ENCODE measurements at places on chromosomes 1 and 21. TPM values are rescaled to one million over a fixed set of nuclear protein-coding genes. Genes with fewer than 3 reads are reported as not detected.

- DNase-seq = no peak
Measured at GRCh38 chr21:15140321-15141019, 75.7 kb upstream of the NRIP1 start.

DNA sequence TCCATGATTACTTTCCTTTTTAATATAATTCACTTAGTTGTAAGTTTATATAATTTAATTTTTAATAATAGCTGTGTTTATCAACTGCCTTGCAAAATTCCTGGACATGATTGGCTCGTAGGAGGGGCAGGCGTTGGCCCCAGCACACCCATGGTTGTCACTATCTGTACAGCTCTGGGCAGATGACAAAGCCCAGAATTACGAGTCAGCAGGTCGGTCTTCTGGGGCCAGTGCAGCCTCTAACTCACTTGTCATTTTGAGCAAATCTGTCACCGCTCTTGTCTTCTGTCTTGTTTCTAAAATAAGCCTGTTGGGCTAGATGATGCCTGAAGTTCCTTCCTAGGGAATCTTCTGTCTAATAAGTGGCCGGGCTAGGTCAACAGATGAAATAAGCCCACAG is 21.4 kb upstream of the LRRC38 start:
- DNase-seq = no peak

GRCh38 chr1:168300626-168301025 is 19.9 kb downstream of the TBX19 start:
- no peak for DNase-seq

- no peak for DNase-seq
Measured at GRCh38 chr1:96361271-96361856, 360.2 kb upstream of the PTBP2 start.

DNA sequence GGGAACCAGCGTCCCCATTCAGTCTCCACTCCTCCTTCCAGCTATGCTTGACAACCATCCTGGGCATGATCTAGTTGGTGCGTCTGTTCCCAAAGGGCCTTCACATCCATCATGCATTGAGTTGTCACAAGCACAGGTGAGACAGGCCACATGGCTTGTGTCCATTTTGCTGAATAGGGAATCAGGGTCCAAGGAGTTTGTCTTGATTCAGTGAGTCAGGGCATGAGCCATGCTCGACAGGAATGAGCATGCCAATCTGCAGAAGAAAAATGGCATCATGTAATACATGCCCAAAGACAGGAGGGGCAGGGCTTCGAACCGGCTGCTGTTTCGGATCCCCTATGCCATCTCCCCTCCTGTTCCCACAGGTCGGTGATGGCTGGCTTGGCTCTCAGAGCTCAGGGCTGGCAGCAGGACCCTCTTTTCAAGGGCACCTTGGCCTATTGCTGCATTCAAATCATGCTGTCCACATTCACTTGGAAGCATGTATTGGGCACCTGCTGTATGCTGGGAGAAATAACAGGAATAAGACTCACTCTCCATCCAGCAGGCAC is 44.5 kb downstream of the PKP1 start:
- no peak for DNase-seq

GRCh38 chr1:94851571-94851970 is 31.4 kb downstream of the SLC44A3 start:
- DNase-seq = no peak

GRCh38 chr1:167899253-167899681 is 14.7 kb downstream of the ADCY10 start:
- DNase-seq = no peak

The NDUFV3 gene
- 25.0 TPM for total RNA-seq

The HMCN1 gene
- total RNA-seq = 0.07 TPM

The SPATA1 gene
- 1.7 TPM for total RNA-seq

Measured in activated CD4-positive, alpha-beta T cell treated with anti-CD3 and anti-CD28 coated beads, Interleukin-2, amount 10 ng/mL, durations not matched to agents 7 days and 5 days (primary cell).